Activated naive CD8-positive, alpha-beta T cell treated with anti-CD3 and anti-CD28 coated beads, Interleukin-2, amount 10 ng/mL, durations not matched to agents 7 days and 5 days (primary cell): ENCODE measurements at places on chromosomes 16 and 17.

DNA sequence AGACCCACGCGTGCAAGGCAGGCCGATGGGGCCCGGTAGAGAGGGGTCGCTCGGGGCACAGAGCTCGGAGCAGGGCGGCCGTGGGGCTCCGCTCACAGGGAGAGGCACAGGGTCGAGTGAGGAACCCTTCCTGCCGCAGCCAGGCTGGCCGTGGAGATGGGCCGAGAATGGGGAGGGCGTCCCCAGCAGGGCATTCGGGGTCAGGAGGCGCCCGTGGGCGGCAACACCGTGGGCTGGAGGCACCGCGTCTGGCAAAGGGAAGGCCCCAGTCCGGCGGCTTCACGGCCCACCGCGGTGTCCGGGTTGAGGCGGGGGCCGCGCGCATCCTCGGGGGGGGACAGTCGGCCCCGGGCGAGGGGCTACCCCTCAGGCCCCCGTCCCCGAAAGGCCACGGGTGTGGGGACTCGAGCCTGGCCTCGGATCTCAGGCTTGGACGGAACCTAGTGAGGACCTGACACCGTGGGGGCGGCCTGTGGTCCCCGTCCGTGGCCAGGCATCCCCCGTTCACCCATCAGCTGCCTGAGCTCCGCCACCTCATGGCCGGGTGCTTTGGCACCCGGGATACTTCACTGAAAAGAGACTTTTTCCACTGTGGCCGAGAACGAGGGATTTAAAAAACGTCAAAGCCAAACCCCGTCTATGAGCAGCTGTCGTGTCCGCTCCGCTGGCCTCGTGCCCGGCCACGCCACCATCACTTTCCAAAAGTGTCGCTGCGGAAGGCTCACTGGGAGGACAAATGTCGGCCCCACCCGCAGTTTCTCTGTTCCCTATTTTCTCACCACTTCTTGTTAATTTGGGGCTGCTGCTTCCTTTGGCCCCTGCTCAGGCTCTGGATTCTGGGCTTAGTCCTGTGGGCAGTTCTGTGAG, 73.6 kb downstream of the METRNL start:
- no peak overlapping the region for H3K27ac ChIP-seq
- H3K4me3 ChIP-seq, result no peak overlapping the region
- H3K36me3 ChIP-seq, result no peaks in the 10 kb centered on the region

GRCh38 chr16:17320009-17320408, 150.8 kb downstream of the XYLT1 start:
- H3K27me3 ChIP-seq, result no peaks in the 10 kb centered on the region
- peak overlapping the region; percentile 24 for H3K27ac ChIP-seq
- peaks cover 21% of the 10 kb centered on the region for H3K36me3 ChIP-seq

GRCh38 chr17:2336215-2336851, at the start of gene TSR1:
Gene TSR1 (minus strand): TSS chr17:2336457. CDS start chr17:2336427, 30 bp downstream.
- DNase-seq, result peak; percentile 90
- H3K36me3 ChIP-seq, result peaks cover 13% of the 10 kb centered on the region
- H3K4me3 ChIP-seq, result peak within 1 kb of the TSS; percentile 98

- H3K4me3 ChIP-seq, result no peak overlapping the region
- H3K4me1 ChIP-seq, result peaks cover 1% of the 10 kb centered on the region
- H3K36me3 ChIP-seq, result no peaks in the 10 kb centered on the region
- DNase-seq, result no peak
These were observed 118.3 kb downstream of the SPECC1 start for GRCh38 chr17:20127360-20128035.

GRCh38 chr16:86505899-86506864, 4.1 kb upstream of the FOXF1 start:
- H3K4me3 ChIP-seq, result peak overlapping the region; percentile 44
- no peak for DNase-seq
- no peaks in the 10 kb centered on the region for H3K36me3 ChIP-seq

GRCh38 chr17:40560592-40561293, 4.5 kb downstream of the CCR7 start:
- peak overlapping the region; percentile 99 for H3K27ac ChIP-seq
- no peaks in the 10 kb centered on the region for H3K27me3 ChIP-seq
- DNase-seq, result peak; percentile 61
- peaks cover 78% of the 10 kb centered on the region for H3K36me3 ChIP-seq

DNA sequence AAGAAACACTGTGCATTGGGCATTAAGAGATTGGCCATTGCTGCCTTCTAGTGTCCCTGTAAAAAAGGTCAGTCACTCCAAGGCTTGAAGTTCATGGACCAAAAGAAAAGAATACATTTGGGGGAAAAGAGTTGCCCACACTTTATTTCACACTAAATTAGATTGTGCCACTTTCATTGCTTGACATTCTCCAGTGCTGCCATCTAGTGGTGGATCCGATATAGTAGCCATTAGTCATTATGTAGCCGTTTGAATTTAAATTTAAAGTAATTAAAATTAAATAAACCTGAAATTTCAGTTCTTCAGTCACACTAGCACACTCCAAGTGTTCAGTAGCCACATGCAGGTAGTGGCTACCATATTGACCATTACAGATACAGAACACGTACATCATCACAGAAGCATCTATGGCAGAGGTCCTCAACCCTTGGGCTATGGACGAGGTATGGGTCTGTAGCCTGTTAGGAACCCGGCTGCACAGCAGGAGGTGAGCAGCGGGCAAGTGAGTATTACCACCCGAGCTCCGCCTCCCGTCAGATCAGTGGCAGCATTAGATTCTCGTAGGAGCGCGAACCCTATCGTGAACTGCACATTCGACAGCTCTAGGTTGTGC, 21.9 kb upstream of the CDH5 start:
- H3K4me3 ChIP-seq, result no peak overlapping the region
- no peaks in the 10 kb centered on the region for H3K36me3 ChIP-seq
- no peak for DNase-seq
- peaks cover 2% of the 10 kb centered on the region for H3K4me1 ChIP-seq
